SHP77 (cell line): ENCODE measurements at places on chromosomes 7 and 10.

DNA sequence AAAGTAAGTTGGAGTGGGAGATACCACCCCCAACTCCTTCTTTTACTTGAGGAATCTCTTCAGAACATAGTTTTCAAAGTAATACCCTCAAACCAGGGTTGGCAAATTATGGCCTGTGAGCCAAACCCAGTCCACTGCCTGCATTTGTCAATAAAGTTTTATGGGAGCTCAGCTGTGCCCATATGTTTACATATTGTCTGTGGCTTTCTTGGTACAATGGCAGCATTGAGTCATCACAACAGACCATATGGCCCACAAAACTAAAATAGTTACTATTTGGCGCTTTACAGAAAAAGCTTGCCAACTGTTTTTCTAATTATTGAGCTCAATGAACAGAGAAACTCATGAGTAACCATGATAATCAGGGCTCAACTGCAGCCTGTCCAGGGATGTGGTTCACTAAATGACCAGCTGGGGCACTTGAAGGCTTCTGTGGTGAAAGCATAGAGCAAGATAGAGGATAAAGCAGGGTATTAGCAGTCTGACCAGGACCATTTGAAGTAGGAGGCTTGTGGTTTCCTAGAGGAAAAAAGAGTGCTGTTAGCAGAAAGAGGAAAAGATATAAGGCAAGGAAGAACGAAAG lies 196.0 kb upstream of the GRB10 start:
- DNase-seq = peak; percentile 50

- DNase-seq = no peak
These were observed 13.0 kb downstream of the ESYT2 start for GRCh38 chr7:158816271-158816670.

GRCh38 chr10:74671716-74672115 lies 154.7 kb upstream of the KAT6B start:
- DNase-seq = no peak

DNA sequence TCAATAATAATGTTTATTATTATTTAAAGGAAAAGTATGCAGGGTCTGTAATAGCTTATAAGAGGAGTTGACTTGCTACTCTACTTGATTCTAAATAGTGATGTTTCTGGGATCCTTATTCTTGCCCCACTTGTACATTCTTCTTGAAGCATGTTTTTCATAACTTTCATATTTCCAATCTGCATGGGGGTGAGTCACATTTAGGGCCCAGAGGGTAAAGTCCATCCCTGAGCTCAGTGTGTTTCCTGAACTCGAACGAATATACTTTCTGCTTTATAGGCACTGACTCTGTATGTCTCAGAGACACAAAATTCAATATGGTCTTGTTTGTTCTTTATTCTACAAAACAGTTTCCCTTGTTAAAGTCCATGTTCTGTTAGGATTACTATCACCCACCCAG lies 61.0 kb upstream of the SMIM30 start:
- DNase-seq = no peak

GRCh38 chr10:119231654-119232053 lies 24.3 kb downstream of the GRK5 start:
- DNase-seq = no peak

DNA sequence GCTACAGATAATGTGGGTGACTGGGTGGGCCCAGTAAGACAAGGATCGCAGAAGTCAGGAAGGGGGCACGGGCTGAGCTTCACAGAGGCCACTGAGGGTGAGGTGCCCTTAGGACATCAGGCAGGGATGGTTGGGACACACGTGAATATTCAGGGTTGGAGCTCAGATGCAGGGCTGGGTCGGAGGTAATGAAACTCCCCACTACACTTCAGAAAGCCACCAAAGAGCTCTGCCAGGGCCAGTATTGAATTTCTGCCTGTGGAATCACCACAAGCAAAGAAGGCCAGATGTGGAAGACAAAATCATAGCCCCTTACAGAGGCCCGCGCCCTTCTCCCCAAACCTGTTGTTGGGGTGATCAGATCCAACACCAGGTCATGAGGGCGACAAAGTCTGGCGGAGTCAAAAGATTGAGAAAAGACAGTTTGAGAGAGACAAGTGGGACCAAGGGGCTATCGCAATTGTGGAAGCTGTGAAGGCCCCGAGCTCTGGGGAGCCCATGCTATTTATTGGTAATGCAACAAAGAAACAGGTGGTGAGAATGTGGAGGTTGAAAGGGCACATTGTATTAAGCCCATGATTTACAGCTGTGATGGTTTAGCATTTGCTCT lies 42.4 kb downstream of the STRA8 start:
- no peak for DNase-seq

- peak; percentile 40 for DNase-seq
These were observed 96.0 kb downstream of the MTERF1 start for GRCh38 chr7:91784469-91784868.

DNA sequence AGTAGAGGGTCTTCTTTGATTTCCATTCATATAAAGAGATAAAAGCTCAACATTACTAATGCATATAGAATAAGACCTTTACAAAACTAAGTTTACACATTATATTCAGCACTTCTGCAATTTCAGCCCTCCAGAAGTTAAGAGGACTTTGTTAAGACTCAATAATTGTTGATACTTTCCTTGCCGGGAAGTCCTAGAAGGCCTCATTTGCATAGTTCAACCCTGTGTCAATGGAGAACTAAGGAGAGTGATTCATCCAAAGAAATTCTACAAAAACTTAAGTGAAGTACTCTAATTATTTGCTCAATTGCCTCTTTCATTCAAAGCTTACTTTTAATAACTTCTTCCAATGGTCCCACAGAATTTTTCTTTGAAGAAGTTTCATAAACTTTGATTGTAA lies 1060.3 kb upstream of the CELF2 start:
- no peak for DNase-seq

DNA sequence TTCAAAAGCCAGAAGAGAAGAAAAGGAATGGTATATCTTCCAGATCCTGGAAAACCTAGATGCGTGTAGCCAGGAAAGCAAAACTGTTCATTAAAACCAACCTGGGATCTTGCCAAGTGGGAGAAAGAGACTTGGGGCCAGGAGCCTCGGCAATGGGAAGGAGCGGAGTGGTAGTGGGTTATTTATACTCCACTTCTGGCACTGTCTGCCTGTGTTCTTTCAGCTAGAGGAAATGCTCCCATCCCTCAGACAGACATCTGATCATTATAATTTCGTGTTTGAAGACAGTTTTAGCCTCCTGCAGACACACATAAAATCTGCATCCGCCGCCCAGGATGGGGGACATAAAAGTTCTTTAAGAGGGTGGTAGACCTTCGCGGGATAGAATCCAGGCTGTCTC lies 421.6 kb downstream of the RPS24 start:
- no peak for DNase-seq

DNA sequence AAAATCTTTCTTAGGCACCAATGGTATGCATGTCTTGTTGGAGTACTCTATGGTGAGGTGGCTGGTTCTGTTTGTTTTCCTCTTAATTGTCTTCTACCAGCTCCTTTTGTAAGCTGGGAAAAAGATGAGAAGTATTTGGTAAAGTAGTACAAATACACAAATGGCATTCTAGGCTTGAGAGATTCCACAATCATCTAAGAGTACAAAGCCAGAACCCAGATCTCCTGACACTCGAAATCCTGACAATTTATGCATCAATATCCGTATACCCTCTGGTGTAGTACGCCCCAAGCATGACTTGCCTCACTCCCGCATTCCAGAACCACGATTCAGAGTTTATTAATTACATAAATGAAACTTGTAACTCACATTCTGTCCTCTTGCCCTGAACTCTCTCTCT lies 43.5 kb downstream of the CDCA7L start:
- no peak for DNase-seq

GRCh38 chr7:27109466-27110185 lies 7.1 kb upstream of the HOXA2 start:
- DNase-seq = no peak
